CD4-positive, alpha-beta memory T cell (primary cell): ENCODE measurements at places on chromosomes 7 and 10.

DNA sequence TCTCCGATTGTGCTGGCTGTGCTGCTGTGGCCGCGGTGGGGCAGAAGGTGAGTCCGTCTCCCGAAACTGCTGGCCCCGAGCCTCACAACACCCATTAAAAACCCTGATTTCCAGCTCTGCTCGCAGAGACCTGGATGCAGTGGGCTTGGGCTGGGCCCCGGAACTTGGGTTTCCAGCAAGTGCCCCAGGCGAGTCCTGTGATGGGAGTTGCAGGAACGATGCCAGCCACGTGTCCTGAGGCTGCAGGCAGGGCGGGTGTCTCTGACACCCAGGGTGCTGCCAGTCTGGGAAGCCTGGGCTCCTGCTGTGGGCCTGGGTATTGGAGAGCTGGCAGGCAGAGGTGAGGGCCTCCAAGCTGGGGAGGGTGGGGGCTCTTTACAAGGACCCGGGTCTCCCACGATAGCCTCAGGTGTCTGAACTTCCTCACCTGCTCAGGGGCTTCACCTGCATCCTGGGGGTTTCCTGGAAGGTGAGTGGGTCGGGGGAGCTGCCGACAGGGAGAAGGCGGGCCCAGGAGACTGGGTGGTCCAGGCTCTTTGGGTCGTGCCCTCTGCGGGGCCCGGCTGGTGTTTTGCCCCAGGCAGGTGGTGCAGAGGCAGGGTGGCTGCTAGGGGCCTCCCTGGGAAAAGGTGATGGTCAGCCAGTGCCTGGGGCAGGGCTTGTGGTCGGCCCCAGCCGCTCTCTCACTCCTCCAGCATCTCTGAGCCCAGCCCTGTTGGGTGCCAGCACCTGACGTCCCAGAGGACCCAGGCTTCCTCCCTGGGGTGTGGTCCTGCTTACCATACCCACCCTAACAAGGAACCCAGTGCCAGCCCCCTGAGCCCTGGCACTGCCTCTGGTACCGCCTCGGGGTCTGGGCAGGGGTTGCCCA lies 180.3 kb downstream of the DNAJB6 start:
- no peak for DNase-seq

GRCh38 chr7:135459951-135460567 lies 49.8 kb downstream of the CNOT4 start:
- no peak for DNase-seq

DNA sequence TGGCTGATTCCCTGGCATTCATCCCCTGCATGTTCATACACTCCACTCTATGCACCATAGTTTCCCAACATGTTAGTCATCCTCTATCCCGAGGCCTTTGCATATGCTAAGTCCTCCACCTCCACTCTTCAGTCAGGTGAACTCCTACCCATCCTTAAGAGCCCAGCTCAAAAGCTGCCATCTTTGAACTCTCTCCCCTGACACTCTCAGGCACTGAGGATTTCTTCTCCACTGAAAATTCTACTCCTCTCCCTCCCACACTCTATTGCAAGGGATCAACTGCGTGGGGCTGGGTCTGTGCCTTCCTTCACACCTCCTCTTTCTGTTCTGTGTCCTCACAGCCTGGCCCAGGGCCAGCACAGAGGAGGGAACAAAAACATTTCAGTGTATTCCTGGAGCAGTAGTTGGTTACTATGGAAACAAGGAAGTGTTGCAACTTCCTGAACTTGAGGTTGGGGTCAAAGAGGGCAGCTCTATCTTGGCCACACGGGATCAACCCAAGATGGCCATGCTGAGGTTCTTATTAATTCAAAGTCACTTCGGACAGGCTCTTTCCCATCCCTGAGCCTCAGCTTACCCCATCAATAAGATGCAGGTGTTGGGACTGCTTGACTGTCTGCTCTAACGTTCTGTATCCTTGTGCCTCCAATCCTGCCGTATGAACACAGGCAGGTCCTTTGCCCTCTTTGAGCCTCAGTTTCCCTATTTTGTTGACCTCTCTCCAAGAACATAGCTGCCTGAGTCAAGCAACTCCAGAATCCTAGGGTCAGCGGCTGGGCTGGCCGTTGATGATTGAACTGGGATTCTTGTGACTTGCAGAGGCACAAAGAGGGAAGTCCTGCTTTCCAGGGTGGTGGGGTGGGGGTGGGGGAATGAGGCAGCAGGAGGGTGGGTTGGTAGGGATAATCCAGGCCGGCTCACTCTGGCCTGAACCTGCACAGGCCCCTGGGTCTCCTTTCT lies 15.5 kb downstream of the ZMIZ1 start:
- DNase-seq = no peak

- no peak for DNase-seq
These were observed 184.2 kb downstream of the WDR37 start for GRCh38 chr10:1240341-1240775.

DNA sequence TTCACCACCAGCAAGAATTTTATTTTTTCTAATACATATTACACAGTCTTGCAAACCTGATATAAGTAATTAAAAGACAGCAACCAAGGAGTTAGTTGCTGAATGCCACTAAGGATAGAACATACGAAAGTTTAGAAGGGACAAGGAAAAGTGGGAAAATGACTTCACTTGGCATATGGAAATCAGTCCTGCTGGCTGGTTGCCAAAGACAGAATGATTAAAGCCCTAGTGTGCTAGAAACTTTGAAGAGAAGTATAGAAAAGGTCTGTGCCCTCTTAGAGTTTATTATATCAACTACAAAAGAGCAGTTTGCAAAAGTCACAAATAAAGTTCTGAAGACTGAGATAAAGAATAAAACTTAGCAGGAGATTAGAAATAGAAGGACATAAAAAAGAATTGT lies 5.8 kb upstream of the YAE1 start:
- DNase-seq = no peak

GRCh38 chr7:54921116-54921515 lies 97.7 kb upstream of the EGFR start:
- no peak for DNase-seq

DNA sequence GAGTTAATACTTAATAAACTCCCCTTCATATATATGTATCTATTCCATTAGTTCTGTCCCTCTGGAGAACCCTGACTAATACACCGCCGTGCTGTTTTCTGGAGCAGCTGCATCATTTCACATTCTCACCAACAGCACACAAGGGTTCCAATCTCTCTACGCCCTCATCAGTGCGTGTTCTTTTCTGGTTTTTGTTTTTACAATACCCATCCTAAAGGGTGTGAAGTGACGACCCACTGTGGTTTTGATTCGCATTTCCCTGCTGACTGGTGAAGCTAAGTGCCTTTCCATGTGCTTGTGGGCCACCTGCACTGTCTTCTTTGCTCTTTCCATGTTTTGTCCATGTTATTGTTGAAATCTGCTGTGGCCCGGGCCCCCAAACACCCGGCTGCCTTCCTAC lies 11.0 kb upstream of the INSIG1 start:
- DNase-seq = no peak
